ENCODE measurements at places on chromosomes 12 and 14. TPM values are rescaled to one million over a fixed set of nuclear protein-coding genes. Genes with fewer than 3 reads are reported as not detected.

LMNTD1 gene
- total RNA-seq: 1.4 TPM

LAG3 gene
- total RNA-seq: not detected

TM7SF3 gene
- total RNA-seq: 59.5 TPM

PRIMA1 gene
- total RNA-seq: not detected

SMIM41 gene
- 0.20 TPM for total RNA-seq

WNT1 gene
- not detected for total RNA-seq

SYCP3 gene
- 0.39 TPM for total RNA-seq

SYNDIG1L gene
- not detected for total RNA-seq

RPL10L gene
- total RNA-seq: not detected

NELL2 gene
- 0.37 TPM for total RNA-seq

RNASE1 gene
- not detected for total RNA-seq

MSRB3 gene
- total RNA-seq: 18.0 TPM

MANSC4 gene
- not detected for total RNA-seq

FAM222A gene
- under 0.01 TPM for total RNA-seq

CATSPERB gene
- under 0.01 TPM for total RNA-seq

C12orf50 gene
- not detected for total RNA-seq

MYO1H gene
- total RNA-seq: not detected

SIX1 gene
- total RNA-seq: 3.3 TPM

HNF1A gene
- not detected for total RNA-seq

LALBA gene
- total RNA-seq: not detected

FOXG1 gene
- total RNA-seq: 0.20 TPM

ZDHHC22 gene
- total RNA-seq: not detected

CIROP gene
- not detected for total RNA-seq

JKAMP gene
- total RNA-seq: 53.8 TPM

OLR1 gene
- not detected for total RNA-seq

MYBPC1 gene
- total RNA-seq: not detected

CISTR gene
- total RNA-seq: not detected

FLRT2 gene
- 31.7 TPM for total RNA-seq

YLPM1 gene
- 34.6 TPM for total RNA-seq

SLC7A7 gene
- total RNA-seq: 1.2 TPM

HEBP1 gene
- total RNA-seq: 14.3 TPM

KRT2 gene
- not detected for total RNA-seq

FOXA1 gene
- total RNA-seq: not detected

RASAL1 gene
- not detected for total RNA-seq

FAR2 gene
- total RNA-seq: 27.6 TPM

CMA1 gene
- total RNA-seq: not detected

RPGRIP1 gene
- not detected for total RNA-seq

PTGDR gene
- total RNA-seq: 0.20 TPM

NINJ2 gene
- 5.5 TPM for total RNA-seq

ARHGEF40 gene
- 27.9 TPM for total RNA-seq

DDIT3 gene
- total RNA-seq: 16.6 TPM

ESPL1 gene
- total RNA-seq: 6.2 TPM

Measured in subcutaneous preadipocyte (primary cell).